Stimulated activated CD8-positive, alpha-beta memory T cell treated with anti-CD3 and anti-CD28 coated beads, Interleukin-15, amount 100 ng/mL, for 1 hour (primary cell): ENCODE measurements at places on chromosomes 2 and 18.

GRCh38 chr2:119838179-119838578 is 78.5 kb downstream of the PTPN4 start:
- DNase-seq, result no peak

DNA sequence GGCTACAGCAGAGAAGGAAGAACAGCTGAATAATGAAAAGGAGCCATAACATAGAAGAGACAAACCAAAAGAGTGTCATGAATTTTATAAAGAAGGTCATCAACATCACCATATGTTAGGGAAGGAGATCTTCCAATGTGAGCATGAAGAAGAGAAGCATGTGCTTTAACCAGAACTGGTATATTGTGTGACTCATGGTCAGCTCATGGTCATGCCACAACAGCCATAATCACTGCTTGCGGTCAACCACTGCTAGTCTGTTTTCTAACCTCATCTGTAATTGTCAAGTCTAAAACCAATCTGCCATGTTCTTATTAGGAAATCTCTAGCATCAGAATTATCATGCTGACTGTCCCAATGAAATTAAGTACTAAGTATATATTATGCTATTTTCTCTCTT is 204.1 kb upstream of the VRK2 start:
- DNase-seq, result no peak

GRCh38 chr2:31322371-31322770 is 88.4 kb downstream of the EHD3 start:
- no peak for DNase-seq

DNA sequence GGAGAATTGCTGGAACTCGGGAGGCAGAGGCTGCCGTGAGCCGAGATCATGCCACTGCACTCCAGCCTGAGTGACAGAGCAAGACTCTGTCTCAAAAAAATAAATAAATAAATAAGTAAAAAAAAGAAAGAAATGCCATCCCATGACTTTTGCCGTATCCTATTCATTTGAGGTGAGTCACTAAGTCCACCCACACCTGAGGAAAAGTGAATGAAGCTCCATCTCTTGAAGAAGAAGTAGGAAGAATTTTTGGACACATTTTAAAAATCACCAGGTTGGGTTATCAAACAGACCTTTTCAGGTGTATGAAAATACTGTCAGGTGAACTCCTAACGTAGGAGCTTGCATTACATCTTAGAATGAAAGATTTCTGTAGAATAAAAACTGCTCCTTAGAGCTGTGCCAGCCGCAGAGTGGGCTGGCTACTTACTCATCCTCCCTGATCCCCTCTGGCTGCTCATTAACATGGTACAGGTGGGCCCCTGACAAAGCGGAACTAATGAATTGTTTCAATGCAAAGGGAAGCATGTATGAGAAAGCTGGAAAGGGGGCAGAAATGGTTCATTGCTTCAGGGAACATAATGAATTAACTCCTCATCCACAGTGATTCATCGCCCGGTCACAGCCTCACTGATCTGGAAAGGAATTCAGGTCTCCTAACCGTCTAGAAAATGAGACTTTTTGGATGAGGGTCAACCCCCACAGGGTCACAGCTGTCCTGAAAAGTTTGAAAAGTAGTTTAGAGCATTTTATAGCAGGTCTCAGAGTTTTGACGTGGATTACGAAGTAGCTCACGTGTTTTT is 191.4 kb downstream of the SPP2 start:
- DNase-seq, result no peak

GRCh38 chr2:40680547-40680946 is 228.7 kb upstream of the SLC8A1 start:
- no peak for DNase-seq

DNA sequence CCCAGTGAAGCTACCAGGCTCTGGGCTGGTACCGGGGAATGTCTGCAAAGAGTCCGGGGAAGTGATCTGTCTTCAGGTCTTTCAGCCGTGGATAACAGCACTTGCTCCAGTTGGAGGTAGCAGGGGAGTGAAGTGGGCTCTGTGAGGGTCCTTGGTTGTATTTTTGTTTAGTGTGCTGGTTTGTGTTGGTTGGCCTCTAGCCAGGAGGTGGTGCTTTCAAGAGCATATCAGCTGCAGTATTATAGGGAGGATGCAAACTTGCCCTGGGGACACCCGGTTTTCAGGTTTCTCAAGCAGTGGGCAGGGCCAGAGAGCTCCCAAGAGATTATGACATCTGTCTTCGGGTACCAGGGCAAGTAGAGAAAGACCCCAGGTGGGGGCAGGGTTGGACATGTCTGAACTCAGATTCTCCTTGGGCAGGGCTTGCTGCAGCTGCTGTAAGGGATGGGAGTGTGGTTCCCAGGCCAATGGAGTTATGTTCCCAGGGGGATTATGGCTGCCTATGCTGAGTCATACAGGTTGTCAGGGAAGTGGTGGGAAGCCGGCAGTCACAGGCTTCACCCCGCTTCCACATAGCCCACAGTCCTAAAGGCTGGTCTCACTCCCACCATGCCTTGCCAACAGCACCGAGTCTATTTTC is 34.4 kb downstream of the ACAA2 start:
- DNase-seq, result no peak

- DNase-seq, result no peak
These were observed 464.4 kb downstream of the PTPRM start for GRCh38 chr18:8031496-8031895.

DNA sequence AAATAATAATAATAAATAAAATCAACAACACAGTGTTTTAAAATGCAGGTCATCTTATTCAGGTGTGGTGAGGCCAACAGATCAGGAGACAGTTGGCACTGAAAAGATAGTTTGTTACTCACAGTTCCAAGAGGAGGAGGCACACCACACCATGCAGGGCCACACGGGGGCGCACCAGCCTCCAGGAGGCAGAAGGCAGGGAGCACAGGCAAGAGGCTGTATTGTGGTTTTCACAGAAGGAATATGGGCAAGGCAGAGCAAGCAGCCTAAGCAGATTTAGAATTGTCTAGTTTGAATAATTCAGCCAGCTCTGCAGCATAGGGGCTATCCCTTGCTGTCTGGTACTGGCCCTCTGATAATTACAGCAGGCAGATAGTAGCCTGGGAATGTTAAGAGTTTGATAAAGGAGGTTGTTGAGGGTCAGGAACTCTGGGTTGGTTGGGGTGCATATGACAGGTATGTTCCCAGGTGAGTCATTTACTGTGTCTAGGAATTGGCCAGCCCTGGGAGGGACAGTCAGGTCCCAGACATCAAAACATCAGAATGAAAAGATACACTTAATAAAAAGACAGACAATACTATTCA is 31.3 kb downstream of the KIAA2012 start:
- DNase-seq, result no peak

DNA sequence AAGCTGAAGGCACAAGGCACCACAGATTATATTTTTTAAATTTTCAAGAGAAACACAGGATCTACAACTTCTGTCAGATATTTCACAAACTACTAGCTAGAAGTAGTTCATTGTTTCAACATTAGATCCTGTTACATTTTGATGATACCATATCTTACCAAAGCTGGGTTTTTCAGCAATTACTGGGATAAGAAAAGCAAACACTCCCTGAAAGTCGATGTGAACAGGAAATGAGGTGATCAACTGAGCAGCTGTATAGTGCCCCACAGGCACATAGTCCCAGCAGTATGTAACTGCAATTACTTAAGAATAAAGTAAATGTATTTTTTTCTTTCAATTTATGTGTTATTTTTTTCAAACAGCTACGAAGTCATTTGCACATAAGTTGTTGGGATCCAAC is 103.5 kb downstream of the DNER start:
- no peak for DNase-seq

GRCh38 chr18:2376707-2377106 is 194.6 kb downstream of the METTL4 start:
- no peak for DNase-seq

DNA sequence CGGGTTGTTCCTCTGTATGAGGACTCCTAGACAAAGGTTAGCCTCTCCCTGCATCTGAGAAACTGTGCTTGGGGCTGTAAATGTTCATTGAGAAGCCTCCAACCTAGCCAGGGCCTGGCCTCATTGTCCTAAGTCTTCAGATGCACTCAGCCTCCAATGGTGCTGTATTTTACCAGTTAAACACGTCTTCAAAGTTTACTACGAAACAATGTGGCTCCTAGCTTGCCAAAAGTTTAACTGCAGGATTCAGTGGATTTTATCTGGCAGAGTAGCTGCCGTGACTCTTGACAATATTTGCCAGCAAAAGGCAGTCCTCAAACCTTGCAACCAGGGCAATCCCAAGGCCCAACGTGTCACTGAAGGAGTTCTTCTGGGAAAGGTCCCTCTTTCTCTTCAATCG is 1.1 kb downstream of the PID1 start:
- DNase-seq, result no peak

GRCh38 chr2:37609782-37610181 is 61.7 kb downstream of the CDC42EP3 start:
- no peak for DNase-seq

- DNase-seq, result no peak
These were observed 97.0 kb downstream of the XRCC5 start for GRCh38 chr2:216206041-216206703.

DNA sequence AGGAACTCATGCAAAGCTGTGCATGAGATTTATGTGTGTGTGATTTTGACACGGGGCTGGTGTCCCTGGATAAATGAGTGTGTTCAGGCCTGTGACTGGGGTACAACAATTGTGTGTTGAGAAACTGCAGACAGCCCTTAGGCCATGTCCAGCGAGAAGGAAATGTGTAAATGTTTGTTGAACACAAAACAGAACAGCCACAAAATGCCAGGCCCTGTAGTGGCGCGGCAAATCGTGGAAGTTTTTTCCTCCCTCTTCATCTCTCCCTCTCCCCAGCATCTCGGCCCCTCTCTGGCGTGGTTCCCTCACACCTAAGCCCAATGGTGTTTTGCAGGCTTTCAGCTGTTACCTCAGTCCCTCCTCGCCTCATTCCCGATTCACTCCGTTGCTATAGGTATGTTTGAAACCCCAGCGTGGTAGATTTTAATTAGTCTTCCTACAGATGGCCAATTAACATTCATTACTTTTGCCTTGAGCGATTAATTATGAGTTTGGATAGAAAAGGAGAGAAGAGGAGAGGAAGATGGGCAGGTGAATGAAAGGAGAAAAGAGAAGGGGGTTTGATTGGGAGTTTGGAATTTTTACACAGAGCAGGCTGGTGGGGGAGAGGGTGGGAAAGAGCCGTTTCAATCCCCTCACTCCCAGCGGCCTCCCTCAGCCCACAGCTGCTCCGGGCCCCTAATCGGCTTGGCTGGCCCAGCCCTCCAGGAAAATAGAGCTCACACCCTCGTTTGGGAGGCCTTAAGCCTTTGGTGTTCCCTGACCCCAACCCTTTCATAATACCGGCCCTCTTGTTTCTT is 10.8 kb downstream of the SPR start:
- no peak for DNase-seq

- no peak for DNase-seq
These were observed 191.5 kb upstream of the ATP5MC3 start for GRCh38 chr2:175372704-175373701.

DNA sequence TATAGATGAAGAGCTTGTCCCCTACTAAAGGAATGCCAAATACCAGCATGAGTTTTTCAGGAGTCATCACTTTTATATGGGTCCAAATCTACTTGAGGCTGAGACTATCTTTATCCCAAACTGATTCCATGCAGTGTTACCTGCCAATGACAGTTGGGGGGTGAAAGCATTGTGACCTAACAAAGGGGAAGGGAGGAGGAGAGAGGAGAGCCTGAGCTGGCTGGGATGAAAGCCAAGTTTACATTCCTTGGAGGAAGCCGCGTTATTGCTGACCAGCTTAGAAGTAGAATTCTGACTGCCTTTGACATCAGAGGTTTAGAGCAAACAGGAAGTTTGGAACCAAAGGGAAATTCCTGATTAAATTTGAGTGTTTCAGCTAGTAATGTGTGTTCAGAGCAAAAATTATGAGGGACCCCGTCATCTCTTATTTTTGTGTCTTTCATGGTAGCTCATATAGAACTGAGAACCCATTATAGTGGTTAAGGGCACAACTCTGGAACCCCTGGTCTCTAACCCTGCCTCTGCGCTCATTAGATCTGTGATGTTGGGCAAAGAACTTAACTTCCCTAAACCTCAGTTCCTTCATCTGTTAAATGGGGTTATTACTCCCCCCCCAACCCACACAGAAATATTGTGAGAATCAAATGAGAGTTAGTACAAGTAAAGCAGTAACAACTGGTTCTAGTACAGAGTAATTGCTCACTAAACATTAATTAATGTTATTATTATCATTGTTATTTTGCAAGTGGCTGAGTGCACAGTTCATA is 199.3 kb upstream of the EPAS1 start:
- DNase-seq, result no peak

- no peak for DNase-seq
These were observed 183.4 kb downstream of the CALCRL start for GRCh38 chr2:187264612-187265011.
